Activated CD8-positive, alpha-beta T cell treated with anti-CD3 and anti-CD28 coated beads for 36 hours (primary cell): ENCODE measurements at places on chromosomes 4 and X. TPM values are rescaled to one million over a fixed set of nuclear protein-coding genes. Genes with fewer than 3 reads are reported as not detected.
A peak's percentile ranks its signal among the peaks of the same experiment; 100 is the strongest.

DNA sequence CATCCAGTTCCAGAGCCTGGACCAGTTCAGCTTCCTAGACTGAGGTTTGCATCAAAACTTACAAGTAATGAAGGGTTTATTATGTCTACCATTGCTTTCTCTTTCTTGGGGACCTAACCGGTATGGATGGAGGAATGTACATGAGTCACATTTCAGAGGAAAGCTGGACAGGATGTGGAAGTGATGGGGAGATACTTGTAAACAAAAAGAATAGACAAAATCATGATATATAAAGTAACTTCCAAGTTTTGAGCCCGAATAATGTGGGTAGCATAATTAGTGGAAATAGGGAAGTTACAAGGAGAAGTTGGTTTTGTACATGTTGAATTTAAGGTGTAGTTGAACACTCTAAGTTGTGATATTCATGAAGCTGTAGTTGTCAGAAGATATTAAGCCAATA lies 15.0 kb downstream of the FNIP2 start:
- DNase-seq = no peak

GRCh38 chr4:10982305-10982704 lies 297.7 kb upstream of the CLNK start:
- DNase-seq = no peak

DNA sequence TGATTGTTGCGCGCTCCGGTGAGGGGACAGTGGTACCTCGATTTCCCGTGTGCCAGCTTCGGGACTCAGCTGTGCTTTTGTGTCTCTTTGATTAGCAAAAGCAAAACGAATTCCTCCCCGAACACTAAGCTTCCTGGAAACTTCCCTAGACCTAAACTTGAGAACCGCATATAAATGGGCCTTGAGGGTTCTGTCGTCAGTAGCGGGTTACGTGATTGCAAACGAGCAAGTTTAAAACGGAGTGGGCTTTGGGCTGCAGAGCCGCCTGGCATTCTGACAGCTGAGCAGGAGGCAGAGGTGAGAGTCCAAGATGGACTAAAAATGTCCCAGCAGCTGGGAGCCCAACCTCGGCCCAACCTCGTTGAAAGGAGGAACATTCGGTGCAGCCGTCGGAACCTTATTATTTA lies 1.2 kb upstream of the TAPT1 start:
- peak; percentile 32 for DNase-seq

DNA sequence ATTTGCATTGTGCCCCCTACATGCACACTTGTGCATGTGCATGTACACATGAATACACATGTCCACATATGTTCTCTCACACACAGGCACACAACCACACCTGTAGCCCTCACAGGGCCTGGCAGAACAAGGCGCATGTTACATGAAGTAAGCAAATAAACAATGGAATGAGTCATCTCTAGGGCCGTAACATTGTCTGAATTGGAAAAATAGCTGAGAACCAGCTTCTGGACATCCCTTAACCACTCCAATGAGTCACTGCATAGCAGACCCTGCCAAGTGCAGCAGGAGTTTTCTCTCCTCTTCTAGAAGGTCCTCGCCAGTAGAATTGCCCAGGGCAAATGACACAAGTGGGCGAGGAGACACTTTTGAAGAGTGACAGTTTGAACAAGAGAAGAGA lies 66.1 kb downstream of the MAGEA10 start:
- DNase-seq = no peak

GRCh38 chrX:27675493-27675892 lies 85.3 kb downstream of the DCAF8L2 start:
- no peak for DNase-seq

DNA sequence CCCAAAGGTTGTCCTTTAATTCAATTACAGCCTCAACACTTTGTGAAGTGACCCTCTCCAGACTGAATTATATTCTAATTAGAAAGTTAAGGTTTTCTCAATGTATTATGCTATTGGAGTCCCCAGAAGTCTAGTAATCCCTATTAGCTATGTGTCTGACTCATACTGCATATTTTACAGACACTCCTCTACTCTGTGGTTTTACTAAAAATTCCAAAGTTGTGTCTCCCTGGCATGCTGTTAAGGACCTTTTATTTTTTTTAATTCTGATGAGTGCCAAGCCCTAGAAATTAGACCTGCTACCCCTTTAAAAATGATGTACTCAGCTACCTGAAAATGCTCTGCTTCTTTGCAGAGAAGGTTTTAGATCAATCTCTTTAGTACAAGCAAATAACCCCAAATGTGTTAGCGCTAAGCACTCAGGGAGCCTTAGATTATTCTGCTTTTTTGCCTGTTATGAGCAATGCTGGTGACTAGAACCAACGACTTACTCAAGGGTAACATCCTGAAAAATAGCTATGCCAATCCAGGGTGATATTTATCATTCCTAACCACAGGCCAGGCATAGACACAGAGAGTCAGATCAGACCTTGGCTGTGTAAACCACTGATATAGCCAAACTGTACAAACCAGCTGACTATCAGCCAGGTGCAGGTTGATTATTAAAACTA lies 26.1 kb upstream of the CXCL13 start:
- DNase-seq = no peak

- no peak for DNase-seq
These were observed 41.9 kb downstream of the CNOT6L start for GRCh38 chr4:77777135-77777807.

DNA sequence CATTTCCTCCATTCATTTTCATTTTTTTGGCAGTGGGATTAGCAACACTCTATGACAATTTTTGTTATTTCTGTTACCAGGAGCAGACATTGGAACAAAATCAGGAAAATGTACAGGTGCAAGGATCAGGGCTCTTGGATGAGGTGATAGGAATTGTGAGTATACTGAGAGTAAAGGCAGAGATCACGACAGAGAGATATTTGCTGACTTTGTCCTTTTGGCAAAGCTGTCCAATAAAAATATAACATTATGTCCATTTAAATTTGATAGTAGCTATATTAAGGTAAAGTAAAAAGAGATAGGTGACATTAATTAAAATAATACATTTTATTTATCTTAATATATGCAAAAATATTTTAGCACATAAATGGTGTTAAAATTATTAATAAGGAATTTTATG lies 373.1 kb upstream of the GNPDA2 start:
- no peak for DNase-seq

DNA sequence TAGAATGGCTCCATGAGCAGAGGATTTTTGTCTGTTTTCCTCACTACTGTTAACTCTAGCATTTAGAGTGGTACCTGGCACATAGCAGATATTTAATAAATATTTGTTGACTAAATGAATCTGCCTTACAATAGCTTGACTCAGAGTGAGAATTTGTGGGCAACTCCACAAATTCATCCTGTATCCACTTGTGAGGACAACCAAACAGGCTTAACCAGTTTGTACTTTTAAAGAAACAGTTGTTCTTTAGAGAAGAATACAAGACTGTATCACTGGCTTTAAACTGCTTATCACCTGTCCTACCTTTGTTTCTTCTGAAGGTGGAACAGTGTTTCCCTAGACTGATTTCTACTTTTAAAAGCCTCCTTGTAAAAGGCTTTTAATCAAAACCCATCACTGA lies 141.3 kb upstream of the SH3RF1 start:
- no peak for DNase-seq

DNA sequence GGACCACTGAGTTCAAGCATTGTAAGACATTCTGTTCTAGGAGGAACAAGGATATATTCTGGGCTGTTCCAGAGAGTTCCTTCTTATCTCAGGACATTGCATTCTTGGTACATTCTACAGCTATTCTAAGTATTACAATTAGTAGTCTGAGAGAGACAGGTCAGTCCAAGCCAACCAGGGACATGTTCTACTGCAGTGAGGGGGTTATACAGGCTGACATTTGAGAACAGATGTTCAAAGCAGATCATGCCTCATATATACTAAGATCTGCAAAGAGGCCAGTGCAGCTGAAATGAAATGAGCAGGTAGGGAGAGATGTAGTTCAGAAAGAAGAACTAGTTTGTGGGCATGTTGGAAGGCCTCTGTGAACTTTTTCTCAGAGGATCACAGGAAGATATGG lies 142.0 kb downstream of the CENPC start:
- DNase-seq = no peak

DNA sequence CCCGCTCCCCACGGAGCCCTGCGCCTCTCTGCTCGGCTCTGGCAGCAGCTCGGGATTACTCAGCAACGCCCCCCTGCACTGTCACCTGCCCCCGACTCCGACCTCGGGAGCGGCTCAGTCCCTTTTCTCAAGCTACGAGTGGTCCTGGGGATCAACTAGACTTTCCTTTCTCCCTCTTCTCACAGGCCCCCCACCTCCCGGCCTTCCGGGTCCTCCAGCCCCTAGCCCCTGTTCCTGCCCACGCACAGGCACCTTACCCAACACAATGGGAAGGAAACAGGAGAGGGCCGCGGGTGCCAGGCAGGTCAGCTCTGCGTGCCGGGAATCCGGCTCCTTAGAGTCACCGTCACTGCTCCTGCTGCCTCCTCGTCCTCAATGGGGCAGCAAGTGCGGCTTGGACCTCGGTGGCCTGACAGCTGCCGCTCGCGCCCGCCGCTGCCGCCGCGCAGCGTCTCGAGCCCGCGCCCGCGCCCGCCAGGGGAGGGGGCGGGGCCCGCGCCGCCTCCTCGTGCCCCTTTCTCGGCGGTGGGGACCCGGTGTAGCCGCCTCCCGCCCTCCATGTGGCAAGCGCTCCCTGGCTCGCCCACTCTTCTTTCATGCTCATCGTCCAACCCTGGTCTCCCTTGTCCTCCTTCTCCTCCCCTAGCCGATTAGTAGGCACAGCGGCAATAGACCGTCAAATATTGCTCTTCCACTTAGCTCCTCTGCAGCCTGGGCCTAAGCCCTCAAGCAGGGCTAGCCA lies at the start of gene RAB9B:
Gene RAB9B (minus strand): TSS at position 455 of the 742 bp plus-strand sequence. CDS start 6,473 bp downstream, outside the sequence.
- DNase-seq = peak; percentile 74

- DNase-seq = no peak
These were observed 108.3 kb downstream of the CDS1 start for GRCh38 chr4:84691170-84691691.

DNA sequence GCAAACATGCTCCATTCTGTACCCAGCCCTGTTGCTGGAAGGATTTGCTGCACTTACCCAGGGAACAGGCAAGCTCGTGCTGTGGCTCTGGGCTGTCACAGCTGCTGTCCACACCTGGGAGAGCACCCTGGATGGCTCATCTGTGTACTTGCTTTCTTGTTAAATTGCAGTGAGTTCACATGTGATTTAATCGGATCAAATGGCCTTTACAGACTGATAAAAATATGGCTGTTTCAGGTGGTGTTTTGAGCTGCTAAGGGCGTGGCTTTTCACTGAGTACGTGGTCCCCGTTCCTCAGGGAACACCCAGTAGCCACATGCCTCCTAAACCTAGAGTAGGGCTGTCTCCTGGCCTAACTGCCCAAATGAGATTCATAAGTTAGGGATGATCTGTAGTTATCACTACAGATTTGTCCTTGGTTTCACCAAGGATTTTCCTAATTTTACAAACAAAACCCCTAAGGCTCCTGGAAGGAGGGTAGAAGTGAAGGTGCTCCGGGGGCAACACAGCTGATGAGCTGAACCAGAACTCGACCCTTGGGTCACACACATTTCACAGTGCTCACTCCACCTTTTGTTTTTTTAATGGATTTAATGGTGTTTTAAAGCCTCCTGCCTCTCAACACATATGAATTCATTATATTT lies 13.7 kb downstream of the KLKB1 start:
- no peak for DNase-seq

GRCh38 chr4:167424341-167425256 lies 190.3 kb upstream of the SPOCK3 start:
- no peak for DNase-seq

Gene STARD8
- total RNA-seq = 0.36 TPM

Gene ZNF280C
- total RNA-seq = 5.4 TPM

Gene SLC6A14
- total RNA-seq = not detected

Gene XKRX
- 0.43 TPM for total RNA-seq

Gene PASD1
- total RNA-seq = not detected

Gene ZNF827
- 31.1 TPM for total RNA-seq

Gene NKX1-1
- not detected for total RNA-seq
